ENCODE measurements at places on chromosomes 3 and 15. TPM values are rescaled to one million over a fixed set of nuclear protein-coding genes. Genes with fewer than 3 reads are reported as not detected.

DNA sequence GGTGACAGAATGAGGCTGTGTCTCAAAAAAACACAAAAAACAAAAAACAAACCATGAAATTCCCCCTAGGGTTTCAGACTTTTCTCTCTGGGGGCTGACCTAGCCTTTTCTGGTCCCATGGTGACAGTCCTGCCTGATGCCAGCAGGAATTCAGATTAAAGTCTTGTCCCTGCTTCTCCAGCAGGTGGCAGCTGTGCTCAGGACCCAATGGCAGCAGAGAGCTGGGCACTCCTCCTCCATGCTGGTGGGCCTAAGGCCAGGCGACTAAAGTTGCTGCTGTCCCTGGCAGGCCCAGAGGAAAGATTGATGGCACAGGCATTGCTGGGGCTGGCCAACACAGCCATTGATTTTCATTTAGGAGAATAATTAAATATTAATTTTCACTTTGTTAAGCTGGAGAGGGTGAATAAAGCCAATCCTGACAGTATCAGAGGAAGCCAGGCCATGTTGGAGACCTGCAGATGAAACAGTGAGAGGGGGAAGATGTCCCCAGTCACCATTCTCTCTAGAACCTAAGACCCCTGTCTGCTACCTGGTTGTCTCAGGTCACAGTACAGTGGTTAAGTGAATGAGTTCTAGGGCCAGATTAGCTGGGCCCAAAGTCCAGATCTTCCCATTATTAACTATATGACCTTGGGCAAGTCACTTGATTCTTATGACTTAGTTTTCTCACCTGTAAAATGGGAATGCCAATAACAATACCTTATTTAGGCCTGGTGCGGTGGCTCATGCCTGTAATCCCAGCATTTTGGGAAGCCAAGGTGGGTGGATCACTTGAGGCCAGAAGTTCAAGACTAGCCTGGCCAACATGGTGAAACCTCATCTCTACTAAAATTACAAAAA lies 7.1 kb downstream of the CELF6 start:
- DNase-seq, result peak; percentile 94
- H3K27ac ChIP-seq, result no peak overlapping the region
- H3K36me3 ChIP-seq, result no peaks in the 10 kb centered on the region
- H3K4me1 ChIP-seq, result no peaks in the 10 kb centered on the region

THBS1 gene
- total RNA-seq, result 8,941 TPM

DNA sequence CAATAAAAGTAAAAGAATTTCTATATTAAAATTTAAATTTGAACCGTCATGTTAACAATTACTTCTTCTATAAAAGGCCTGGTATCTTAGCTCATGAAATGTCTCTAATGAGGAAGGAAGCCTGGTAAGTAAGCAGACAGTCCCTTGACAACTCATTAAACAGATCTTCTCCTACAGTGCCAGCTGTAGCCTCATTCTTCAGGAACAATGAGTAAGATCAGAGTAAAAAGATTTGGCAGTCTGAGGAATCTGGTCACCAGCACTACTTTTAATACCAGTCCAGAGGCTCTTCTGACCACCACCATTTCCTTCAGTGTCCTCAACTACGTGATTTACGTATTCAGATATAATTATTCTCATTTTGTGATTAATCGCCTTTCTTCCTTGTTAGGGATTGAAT lies 955.0 kb upstream of the ALCAM start:
- peak; percentile 0 for DNase-seq
- no peaks in the 10 kb centered on the region for H3K4me1 ChIP-seq
- H3K4me3 ChIP-seq, result no peak overlapping the region

DNA sequence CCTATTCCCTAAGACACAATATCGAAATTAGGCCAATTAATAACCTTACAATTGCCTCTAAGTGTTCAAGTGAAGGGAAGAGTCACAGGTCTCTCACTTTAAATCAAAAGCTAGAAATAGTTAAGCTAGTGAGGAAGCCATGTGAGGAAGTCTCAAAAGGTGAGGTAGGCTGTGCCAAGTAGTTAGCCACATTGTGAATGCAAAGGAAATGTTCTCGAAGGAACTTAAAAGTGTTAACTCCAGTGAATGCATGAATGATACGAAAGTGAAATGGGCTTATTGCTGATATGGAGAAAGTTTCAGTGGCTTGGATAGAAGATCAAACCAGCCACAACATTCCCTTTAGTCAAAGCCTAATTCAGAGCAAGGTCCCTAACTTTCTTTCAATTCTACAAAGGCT lies 59.1 kb downstream of the KLF13 start:
- no peak overlapping the region for H3K27ac ChIP-seq
- no peaks in the 10 kb centered on the region for H3K27me3 ChIP-seq
- H3K4me3 ChIP-seq, result no peak overlapping the region
- peaks cover 17% of the 10 kb centered on the region for H3K4me1 ChIP-seq

GRCh38 chr15:94631608-94632007 lies 400.2 kb downstream of the MCTP2 start:
- H3K4me3 ChIP-seq, result no peak overlapping the region
- H3K4me1 ChIP-seq, result no peaks in the 10 kb centered on the region
- no peaks in the 10 kb centered on the region for H3K36me3 ChIP-seq
- H3K27me3 ChIP-seq, result no peaks in the 10 kb centered on the region
- no peak for DNase-seq

DNA sequence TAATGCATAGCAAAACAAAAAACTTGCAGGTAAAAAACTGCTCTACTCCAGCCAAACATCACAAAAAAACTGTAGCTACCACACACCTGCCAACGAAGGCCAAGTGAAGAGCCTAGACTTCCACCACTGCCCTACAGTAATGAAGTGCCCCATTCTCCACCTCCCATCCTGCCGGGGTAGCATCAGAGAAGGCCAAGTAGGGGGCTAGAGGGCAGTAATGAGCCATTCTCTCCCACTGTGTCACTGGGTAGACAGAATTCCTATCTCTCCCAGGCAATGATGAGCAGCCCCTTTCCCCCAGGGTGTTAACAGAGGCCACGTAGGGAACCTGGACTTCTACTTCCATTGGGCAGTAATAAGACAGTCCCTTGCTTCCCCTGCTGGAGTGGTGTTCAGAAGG lies 9.5 kb downstream of the SEC22C start:
- H3K36me3 ChIP-seq, result peaks cover 10% of the 10 kb centered on the region
- no peak for DNase-seq
- no peak overlapping the region for H3K4me3 ChIP-seq
- H3K4me1 ChIP-seq, result no peaks in the 10 kb centered on the region

NDN gene
- total RNA-seq, result 51.9 TPM

CLDND1 gene
- total RNA-seq, result 59.2 TPM

AMIGO3 gene
- total RNA-seq, result 0.29 TPM

GRCh38 chr3:12541625-12542024 lies 3.7 kb downstream of the MKRN2OS start:
- no peaks in the 10 kb centered on the region for H3K4me1 ChIP-seq
- DNase-seq, result no peak
- no peak overlapping the region for H3K27ac ChIP-seq
- no peaks in the 10 kb centered on the region for H3K36me3 ChIP-seq
- H3K27me3 ChIP-seq, result no peaks in the 10 kb centered on the region

- H3K27ac ChIP-seq, result no peak overlapping the region
- H3K27me3 ChIP-seq, result peaks cover 7% of the 10 kb centered on the region
- H3K4me1 ChIP-seq, result peaks cover 4% of the 10 kb centered on the region
- no peak for DNase-seq
Measured at GRCh38 chr3:119792270-119792669, 10.4 kb downstream of the NR1I2 start.

PRC1 gene
- total RNA-seq, result 17.1 TPM

GOLGA8S gene
- under 0.01 TPM for total RNA-seq

DNA sequence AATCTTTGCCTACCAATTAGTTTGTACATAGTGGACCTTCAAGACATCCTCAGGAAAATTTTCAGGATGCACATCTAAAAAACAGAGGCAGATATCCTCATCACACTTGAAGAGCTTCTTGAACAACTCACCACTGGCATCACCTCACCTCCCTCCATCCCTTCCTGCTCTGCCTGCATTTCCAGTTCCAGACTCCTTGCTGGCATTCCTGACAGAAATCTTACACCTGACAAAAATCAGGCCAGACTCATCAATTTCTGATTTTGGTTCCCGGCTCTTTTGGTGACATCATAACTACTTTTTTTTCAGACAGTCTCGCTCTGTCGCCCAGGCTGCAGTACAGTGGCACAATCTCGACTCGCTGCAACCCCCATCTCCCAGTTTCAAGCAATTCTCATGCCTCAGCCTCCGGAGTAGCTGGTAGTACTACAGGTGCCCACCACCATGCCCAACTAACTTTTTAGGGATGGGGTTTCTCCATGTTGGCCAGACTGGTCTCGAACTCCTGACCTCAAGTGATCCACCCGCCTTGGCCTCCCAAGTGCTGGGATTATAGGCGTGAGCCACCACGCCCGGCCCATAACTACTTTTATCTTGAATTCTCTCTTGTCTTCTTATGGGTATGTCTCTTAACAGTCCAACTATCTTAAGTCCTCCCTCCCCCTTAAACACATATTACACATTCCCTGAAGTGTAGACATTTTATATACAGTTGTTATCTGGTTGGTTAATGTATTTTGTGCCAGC lies 216.6 kb upstream of the IL12A start:
- H3K4me1 ChIP-seq, result peaks cover 38% of the 10 kb centered on the region
- peaks cover 6% of the 10 kb centered on the region for H3K36me3 ChIP-seq
- H3K27me3 ChIP-seq, result no peaks in the 10 kb centered on the region
- H3K27ac ChIP-seq, result no peak overlapping the region
- no peak for DNase-seq
- H3K4me3 ChIP-seq, result no peak overlapping the region

SLITRK3 gene
- total RNA-seq, result not detected

- no peak overlapping the region for H3K4me3 ChIP-seq
- H3K4me1 ChIP-seq, result peaks cover 15% of the 10 kb centered on the region
- no peak for DNase-seq
- H3K27me3 ChIP-seq, result no peaks in the 10 kb centered on the region
Measured at GRCh38 chr15:64635499-64636495, 139.6 kb downstream of the RBPMS2 start.

LRTM1 gene
- not detected for total RNA-seq

GRCh38 chr15:70125605-70126004 lies 27.9 kb upstream of the TLE3 start:
- no peaks in the 10 kb centered on the region for H3K36me3 ChIP-seq
- peaks cover 41% of the 10 kb centered on the region for H3K27me3 ChIP-seq
- H3K4me1 ChIP-seq, result peaks cover 11% of the 10 kb centered on the region
- no peak overlapping the region for H3K4me3 ChIP-seq

ZNF148 gene
- 35.9 TPM for total RNA-seq

DNA sequence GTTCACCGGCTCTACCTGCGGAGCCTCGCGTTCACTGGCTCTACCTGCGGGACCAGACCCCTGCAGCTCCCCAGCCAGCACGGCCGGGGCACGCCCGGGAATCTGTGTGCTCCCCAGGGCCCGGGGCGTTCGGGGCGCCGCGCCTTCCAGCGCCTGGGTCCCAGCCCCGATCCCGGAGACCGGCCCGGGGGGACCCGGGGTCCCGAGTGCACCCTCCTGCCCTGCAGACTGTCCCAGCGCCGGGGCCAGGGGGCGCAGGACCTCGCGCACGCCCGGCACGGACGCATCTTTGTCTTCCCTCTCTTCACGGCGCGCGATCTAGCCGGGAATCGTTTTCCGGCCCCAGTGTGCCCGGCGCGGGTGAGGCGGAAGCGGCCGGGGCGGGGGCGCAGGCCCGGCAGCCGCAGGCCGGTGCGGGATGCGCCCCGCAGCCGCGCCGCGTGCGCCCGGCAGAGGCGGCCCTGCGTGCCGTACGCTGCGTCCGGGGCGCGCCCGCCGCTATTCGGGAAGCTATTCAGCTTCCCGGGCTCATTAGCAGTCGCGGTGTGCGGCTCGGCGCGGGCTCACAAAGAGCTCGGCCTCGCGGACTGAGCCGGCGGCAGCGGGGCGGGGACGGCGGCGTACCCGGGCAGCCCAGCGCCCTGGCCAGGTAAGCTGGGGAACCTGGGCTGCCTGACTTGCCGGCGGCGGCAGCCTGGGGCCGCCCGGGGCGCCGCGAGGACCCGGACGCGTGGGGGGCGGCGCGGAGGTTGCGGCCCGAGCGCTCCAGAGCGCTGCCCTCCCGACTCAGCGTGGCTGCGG lies at the start of gene APBA2:
TSS of gene APBA2 (plus strand) at position 345 of the 801 bp plus-strand sequence. CDS start 167,911 bp downstream, outside the sequence.
- DNase-seq, result peak; percentile 92
- peak within 1 kb of the TSS; percentile 65 for H3K4me3 ChIP-seq
- H3K4me1 ChIP-seq, result no peaks in the 10 kb centered on the region
- peaks cover 9% of the 10 kb centered on the region for H3K27me3 ChIP-seq
